GM18507 (cell line): ENCODE measurements at places on chromosomes 1 and 21.

DNA sequence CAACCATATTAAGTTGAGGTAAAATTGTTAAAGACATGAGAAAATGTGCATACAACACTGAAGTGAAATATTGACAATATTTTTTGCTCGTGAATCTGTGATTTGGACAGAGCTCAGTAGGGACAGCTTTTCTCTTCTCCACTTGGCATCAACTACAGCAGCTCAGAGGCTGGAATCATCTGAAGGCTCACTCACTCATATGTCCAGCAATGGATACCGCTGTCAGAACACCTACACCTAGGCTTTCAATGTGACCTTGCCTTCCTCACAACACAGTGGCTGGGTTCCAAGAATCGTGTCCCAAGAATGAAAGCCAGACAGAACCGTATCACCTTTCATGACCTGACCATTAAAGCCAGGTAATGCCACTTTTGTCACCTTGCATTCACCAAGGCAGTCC, 115.2 kb downstream of the NRIP1 start:
- DNase-seq = no peak

DNA sequence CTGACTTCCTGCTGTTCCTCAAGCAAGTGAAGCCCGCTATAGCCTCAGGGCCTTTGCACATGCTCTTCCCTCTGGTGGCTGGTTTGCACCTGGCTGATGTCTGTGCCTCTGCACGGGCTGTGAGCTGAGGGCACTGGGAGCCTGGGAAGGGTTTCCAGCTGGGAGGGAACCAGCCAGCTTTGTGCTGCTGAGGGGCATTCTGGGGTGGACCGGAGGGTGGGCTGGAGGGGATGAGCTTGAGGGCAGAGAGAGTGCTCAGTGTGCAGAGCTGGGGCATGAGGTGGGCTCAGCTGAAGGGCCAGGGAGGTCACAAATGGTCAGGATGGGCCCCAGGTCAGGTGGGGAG, 305.7 kb downstream of the MATN1 start:
- no peak for DNase-seq

GRCh38 chr1:229199261-229200243, 71.4 kb upstream of the RAB4A start:
- peak; percentile 18 for DNase-seq

DNA sequence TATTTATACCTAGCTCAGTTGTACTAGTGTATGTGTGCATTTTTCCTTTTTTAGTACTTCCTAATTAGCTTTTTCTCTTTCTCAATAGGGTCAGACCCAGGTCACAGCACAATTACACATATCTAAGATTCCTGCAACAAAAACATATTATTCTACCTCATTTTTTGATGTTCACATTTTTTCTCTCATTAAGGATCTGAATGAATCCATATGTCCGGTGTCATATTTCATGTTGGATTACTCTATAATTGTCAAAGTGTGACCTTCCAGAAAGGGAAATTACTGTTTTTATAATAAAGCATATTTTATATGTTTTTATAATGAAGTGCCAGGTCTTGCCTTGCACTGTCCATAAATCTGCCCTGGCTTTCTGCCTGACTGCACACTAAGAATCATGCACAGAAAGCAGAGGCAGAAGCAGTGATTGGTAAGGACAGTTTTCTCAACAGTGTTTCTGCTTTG, 143.7 kb downstream of the KCNT2 start:
- no peak for DNase-seq

- DNase-seq = no peak
Observed at GRCh38 chr1:31848381-31848897, 32.6 kb upstream of the SPOCD1 start.

- no peak for DNase-seq
Observed at GRCh38 chr1:25560788-25561187, 17.4 kb downstream of the LDLRAP1 start.

GRCh38 chr1:107357376-107357775, 216.5 kb downstream of the NTNG1 start:
- no peak for DNase-seq

DNA sequence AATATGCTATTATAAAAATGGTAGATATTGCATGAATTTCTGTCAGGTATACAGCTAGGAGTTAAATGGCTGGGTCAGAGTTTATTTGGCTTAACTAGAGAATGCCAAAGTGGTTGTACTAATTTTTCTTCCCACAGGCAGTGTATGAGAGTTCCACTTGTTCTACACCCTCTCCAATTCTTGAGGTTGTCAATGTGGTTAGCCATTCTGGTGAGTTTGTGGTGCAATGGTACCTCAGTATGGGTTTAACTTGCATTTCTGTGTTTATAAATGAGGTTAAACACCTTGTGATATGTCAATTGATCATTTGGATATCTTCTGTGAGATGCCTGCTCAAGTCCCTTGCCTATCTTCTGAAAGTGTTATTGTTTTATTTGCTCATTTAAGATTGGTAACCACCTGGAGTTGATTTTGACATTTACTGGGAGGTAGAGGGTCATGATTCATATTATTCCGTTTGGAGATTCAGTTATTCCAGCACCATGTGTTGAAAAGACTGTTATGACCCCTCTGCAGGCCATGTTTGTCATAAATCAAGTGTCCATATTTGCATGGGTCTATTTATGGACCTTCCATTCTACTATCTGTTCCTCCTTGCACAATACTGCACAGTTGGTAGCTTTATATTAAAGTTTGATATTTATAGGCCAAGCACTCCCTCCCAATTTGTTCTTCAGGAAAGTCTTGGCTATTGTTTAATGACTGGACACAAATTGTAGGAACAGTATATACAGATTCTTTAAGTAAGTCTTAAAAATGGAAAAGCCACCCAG, 5.8 kb downstream of the FALEC start:
- DNase-seq = no peak

GRCh38 chr21:40129809-40130208, 262.6 kb downstream of the PCP4 start:
- no peak for DNase-seq

DNA sequence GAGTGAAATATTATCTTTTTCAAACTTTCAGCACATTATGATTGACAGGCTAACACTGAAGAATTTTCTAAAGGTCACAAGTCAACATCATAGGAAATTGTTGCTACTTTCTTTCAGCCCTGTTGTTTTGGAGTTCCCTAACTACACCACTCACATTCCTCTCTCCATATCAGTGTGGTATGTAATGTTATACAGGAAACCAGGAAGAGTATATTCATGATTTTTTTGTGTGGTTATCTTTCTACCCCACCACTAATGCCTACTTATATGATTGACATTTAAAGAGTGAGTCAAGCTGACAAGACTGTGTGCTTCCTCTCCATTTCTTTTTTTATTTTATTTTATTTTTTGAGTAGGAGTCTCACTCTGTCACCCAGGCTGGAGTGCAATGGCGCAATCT, 47.8 kb upstream of the PRDM2 start:
- DNase-seq = no peak

DNA sequence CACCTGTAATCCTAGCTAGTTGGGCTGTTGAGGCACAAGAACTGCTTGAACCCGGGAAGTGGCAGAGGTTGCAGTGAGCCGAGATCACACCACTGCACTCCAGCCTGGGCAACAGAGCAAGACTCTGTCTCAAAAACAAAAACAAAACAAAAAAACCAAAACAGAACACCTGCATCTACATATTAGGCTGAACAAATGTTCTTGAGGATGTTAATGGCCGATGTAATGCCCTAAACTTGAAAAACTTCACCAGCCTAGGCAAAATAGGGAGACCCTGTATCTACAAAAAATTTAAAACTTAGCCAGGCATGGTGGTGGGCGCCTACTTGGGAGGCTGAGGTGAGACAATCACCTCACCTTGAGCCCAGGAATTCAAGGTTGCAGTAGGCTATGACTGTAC, 17.8 kb downstream of the GPBP1L1 start:
- DNase-seq = no peak

DNA sequence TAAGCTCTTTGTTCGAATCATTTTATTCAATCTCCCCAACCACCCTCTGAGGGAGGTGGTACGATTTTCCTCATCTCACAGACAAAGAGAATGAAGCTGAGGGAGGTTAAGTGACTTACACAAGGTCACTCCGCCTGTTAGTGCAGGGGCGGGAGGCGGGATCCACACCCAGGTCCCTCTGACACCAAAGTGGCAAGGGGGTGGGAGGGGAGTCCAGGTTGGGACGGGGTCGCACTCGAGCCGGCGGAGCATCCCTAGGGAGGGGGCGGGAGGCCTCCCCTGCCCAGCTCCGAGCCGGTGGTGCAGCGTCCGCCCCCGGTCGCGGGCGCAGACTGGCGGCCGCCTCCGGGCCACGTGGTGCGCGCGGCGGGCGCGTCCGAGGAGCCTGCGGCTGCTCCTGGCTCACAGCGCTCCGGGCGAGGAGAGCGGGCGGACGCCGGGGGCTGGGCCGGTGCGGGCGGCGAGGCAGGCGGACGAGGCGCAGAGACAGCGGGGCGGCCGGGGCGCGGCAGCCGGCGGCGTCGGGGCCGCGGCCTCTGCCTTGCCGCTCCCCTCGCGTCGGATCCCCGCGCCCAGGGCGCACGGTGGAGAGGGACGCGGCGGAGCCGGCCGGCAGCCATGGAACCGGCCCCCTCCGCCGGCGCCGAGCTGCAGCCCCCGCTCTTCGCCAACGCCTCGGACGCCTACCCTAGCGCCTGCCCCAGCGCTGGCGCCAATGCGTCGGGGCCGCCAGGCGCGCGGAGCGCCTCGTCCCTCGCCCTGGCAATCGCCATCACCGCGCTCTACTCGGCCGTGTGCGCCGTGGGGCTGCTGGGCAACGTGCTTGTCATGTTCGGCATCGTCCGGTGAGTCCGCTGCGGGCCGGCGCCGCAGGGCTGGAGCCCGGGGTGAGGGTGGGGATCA, at the start of gene OPRD1:
OPRD1 (plus strand) TSS at position 405 of the 903 bp plus-strand sequence; CDS start at position 619, 214 bp downstream.
- no peak for DNase-seq
